Lung microvascular endothelial cell (primary cell): ENCODE measurements at places on chromosomes 16 and 17. TPM values are rescaled to one million over a fixed set of nuclear protein-coding genes. Genes with fewer than 3 reads are reported as not detected.

- peak; percentile 26 for DNase-seq
Measured at GRCh38 chr17:81165246-81166032, at the start of gene PVALEF. Gene PVALEF (plus strand): TSS chr17:81165507. CDS start chr17:81181227, 15,720 bp downstream.

GRCh38 chr17:74608511-74608910, 15.0 kb downstream of the CD300E start:
- no peak for DNase-seq

GRCh38 chr16:842061-842476, 41.5 kb upstream of the GNG13 start:
- DNase-seq, result no peak

- no peak for DNase-seq
Measured at GRCh38 chr17:49497148-49498028, 2.3 kb downstream of the NGFR start.

- no peak for DNase-seq
Measured at GRCh38 chr17:1630662-1631061, 2.0 kb upstream of the SLC43A2 start.

CDH3 gene
- not detected in 2 replicates for total RNA-seq

- DNase-seq, result no peak
Measured at GRCh38 chr16:88636488-88637265, 1.7 kb upstream of the IL17C start.

IL34 gene
- total RNA-seq, result 2.0 and 2.8 TPM in 2 replicates

MT1M gene
- total RNA-seq, result 0.99 and 3.5 TPM in 2 replicates

DNA sequence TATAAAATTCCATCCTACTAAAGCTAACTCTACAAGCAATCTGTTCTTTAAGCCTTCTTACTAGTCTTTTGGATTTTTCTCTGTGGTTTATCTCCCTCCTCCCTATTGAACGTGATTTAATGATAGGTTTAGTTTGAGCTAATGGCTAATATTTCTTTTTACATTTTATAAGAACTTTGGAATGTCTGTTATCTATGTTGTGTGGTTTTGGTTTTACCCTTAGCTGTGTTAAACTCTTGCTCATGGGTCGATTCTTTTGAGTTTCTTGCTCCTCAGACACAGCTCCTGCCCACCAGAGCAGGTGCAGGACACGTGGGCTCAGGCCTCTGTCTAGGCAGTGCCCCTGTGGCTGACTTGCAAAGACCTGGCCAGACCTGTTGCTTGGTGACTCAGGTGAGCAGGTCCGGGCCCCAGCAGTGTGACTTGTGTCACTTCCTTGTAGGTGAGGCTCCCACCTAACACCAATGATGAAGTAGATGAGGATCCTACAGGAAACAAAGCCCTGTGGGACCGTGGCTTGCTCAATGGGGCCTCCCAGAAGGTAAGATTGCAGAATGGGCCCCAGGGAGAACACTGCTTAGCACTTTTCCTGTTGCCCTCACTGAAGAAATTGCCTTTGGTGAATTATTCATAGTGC, 45.1 kb downstream of the SF3B3 start:
- no peak for DNase-seq

SOST gene
- not detected in 2 replicates for total RNA-seq

DNA sequence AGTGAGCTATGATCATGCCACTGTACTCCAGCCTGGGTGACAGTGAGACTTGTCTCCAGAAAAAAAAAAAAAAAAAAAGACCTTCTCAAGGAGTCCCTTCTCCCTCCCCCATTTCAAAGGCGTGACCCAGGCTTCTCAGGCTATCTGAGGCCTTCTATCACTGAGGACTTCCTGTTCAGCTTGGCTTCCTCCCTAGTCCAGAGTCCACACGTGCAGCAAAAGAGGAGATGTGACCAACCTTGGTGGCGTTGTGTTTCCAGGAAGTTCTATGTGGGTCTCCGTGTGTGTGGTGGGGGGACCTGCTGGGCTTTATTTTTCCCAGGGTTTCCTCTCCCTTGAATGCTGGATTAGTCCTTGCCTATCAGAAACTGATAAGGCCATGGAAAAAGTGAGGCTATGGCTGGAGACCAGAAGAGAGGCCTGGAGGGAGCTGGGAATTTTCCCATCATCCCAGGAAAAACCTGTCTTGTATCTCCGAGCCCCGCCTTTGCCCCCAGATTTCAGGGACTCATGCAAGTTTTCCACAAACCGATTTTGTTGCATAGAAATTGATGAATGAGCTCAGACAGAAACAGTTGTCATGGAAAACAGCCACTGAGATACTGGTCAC, 148.1 kb downstream of the SALL1 start:
- DNase-seq, result no peak

DNA sequence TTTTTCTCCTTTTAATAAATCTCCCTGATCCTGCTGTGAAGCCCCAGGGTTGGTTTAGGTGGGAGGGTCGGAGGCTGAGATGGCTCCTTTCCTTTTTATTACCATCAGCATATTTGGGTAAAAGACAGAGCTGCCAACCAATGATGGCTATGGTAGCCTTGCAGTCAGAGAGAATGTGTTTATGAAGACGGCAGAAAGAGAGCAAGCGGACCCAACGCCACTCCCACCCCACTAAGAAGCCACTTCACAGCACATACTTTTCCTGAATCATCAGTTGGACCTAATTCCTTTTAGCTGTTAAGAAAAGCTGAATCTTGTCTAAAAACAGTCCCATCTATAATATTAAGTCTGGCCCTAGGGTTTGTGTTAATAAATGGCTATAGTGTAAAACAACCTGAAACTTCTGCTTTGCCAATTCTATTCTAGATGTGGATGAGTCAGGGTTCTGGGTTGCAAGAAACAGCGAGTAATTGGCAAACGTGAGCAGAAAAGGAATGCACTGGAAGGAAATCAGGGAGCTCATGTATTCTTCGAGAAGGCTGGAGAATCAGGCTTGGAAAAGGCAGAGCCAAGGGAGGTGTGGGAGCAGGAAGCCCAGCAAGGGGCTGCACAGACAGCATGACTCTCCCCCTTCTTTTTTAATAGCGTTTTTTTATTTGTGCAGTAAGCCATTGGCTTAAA, 34.0 kb upstream of the PRKCA start:
- DNase-seq, result peak; percentile 50

DNA sequence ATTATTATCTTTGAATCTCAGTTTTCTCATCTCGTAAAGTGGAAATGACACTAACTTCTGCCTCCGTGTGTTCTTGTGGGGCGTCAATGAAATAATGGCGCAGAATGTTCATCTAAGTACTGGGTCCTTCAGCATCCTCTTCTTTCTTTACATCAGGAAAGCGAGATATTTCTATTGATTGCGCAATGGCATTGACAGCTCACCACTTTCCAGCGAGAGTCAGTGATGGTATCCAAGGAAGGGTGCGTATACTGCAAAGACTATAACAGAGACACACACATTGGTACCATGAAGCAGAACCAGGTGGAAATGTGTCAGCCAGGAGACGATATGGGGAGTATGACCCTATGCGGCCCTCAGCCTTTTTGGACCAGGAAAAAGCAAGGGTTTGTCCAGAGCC, 162.1 kb downstream of the SHISA9 start:
- DNase-seq, result no peak

DNA sequence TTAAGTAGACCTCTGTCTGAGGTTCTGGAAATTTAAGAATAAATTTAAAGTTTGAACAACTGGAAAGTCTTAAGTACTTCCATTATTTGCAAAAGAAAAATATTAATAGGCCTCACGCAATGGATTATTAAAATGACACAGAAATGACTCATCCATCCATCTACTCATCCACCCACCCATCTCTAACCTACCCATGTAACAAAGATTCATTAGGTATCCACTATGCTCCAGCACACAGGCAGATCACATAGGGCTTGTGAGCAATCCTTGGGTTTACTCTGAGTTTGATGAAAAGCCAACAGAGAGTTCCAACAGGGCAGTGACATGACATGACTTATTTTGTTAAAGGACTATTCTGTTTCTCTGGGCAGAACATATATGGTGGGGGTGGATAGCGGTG, 93.3 kb downstream of the HELZ start:
- no peak for DNase-seq

RDM1 gene
- not detected in 2 replicates for total RNA-seq

GRCh38 chr16:50124769-50125168, 28.3 kb upstream of the TENT4B start:
- DNase-seq, result no peak

GRCh38 chr16:29141586-29142324, 156.9 kb downstream of the LAT start:
- no peak for DNase-seq

CCDC144A gene
- total RNA-seq, result under 0.01 and 2.6 TPM in 2 replicates

- peak; percentile 30 for DNase-seq
Measured at GRCh38 chr16:87056083-87056482, 261.1 kb downstream of the C16orf95 start.

DNA sequence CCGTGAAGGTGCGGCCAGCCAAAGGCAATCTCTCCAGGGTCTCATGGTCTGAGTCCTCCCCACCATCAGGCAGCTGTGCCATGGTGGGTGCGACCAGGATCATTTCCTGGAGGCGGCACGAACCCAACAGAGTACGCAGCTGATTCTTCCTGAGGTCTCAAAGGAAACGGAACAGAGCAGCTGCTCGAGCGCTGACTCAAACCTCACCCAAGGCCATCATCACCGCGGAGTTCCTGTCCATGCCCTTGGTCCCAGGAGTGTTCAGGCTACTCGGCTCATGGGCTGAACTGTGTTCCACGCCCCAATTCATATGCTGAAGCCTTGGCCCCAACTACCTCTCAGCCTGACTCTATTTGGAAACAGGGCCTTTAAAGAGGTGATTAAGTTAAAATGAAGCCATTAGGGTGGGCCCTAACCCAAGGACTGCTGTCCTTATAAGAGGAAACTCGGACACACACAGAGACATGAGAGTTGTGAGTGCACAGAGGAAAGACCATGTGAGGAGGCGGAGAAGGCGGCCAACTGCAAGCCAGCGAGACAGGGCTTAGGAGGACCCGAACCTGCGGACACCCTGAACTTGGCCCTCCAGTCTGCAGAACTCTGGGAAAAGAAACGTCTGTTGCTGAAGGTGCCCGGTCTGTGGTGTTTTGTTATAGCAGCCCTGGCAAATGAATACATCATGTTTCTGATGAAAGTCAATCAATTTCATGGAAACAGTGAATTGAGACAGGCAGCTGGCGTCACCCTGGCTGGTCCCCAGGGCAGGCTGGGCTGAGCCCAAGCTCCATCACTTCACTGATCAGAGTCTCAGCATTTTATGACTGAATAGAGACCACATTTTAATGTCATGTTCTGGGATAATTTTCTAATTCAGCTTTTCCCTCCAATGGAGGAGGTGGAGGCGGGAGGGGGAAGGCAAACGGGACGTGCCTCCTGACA, 13.7 kb downstream of the MXRA7 start:
- DNase-seq, result peak; percentile 65

SMIM5 gene
- total RNA-seq, result not detected in 2 replicates

PRDM7 gene
- total RNA-seq, result not detected in 2 replicates

DNA sequence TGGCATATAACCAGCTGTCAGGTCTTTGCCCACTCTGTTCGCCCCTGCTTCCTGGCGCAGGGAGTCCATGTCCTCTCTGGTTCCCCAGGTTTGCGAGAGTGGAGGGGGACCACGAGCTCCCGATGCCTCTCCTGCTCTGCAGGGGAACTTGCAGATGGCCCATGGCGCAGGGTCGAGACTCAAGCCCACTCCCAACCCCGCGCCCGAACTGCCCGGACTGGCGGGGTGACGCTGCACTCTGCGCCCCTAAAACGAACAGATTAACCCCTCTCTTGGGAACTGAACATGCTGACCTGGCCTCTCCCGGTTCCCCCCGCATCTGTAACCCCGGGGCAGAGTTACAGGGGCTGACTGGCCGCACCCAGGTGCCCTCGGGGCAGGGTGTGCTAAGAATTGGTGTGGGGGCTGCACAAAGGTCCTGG, 681 bp upstream of the PLA2G15 start:
- DNase-seq, result no peak

DNA sequence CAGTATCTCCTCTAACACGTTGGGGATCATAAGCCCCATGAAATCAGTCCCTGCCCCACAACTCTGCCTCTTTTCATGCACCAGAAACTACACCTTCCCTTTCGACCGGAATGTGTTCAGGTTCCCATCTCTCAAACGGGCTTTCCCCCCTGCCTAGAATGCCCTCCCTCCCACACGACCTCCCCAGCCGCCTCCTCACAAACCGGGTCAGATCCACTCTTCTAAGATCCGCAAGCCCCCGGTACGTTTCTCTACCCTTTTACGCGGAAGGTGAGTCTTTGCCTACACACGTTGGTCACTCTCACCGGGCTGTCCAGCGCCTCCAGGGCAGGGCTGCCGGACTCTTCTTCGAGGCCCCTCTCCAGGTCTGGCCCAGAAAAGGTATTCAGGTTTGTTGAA, 708 bp downstream of the DHX33 start:
- DNase-seq, result no peak
